K562 (cell line): ENCODE measurements at places on chromosomes 5 and 9. TPM values are rescaled to one million over a fixed set of nuclear protein-coding genes. Genes with fewer than 3 reads are reported as not detected.

GRCh38 chr5:95725071-95725820 lies 5.9 kb upstream of the RHOBTB3 start:
- DNase-seq, result no peak
- H3K36me3 ChIP-seq, result no peaks in the 10 kb centered on the region
- H3K4me1 ChIP-seq, result peaks cover 64% of the 10 kb centered on the region
- peak overlapping the region; percentile 85 for H3K27ac ChIP-seq
- H3K4me3 ChIP-seq, result no peak overlapping the region
- no peaks in the 10 kb centered on the region for H3K27me3 ChIP-seq

- no peak for DNase-seq
- H3K4me1 ChIP-seq, result no peaks in the 10 kb centered on the region
- no peak overlapping the region for H3K4me3 ChIP-seq
- peaks cover 17% of the 10 kb centered on the region; the same call in 1 of the 3 replicates for H3K36me3 ChIP-seq
- H3K27ac ChIP-seq, result no peak overlapping the region
Measured at GRCh38 chr5:134127376-134127861, 12.9 kb downstream of the TCF7 start.

- H3K27me3 ChIP-seq, result no peaks in the 10 kb centered on the region
- no peak overlapping the region for H3K4me3 ChIP-seq
- no peak overlapping the region for H3K27ac ChIP-seq
- no peaks in the 10 kb centered on the region for H3K36me3 ChIP-seq
- no peak for DNase-seq
Measured at GRCh38 chr9:5549658-5550650, 39.6 kb downstream of the PDCD1LG2 start.

- DNase-seq, result no peak
- H3K27me3 ChIP-seq, result peaks cover 7% of the 10 kb centered on the region; the same call in 2 of the 3 replicates
- peaks cover 21% of the 10 kb centered on the region for H3K4me1 ChIP-seq
- no peak overlapping the region for H3K27ac ChIP-seq
- no peak overlapping the region for H3K4me3 ChIP-seq
Measured at GRCh38 chr9:138020795-138021182, 143.2 kb downstream of the CACNA1B start.

GRCh38 chr9:115413766-115414382 lies 295.9 kb upstream of the TNC start:
- H3K27me3 ChIP-seq, result no peaks in the 10 kb centered on the region
- H3K4me3 ChIP-seq, result no peak overlapping the region
- H3K4me1 ChIP-seq, result no peaks in the 10 kb centered on the region
- DNase-seq, result no peak

DNA sequence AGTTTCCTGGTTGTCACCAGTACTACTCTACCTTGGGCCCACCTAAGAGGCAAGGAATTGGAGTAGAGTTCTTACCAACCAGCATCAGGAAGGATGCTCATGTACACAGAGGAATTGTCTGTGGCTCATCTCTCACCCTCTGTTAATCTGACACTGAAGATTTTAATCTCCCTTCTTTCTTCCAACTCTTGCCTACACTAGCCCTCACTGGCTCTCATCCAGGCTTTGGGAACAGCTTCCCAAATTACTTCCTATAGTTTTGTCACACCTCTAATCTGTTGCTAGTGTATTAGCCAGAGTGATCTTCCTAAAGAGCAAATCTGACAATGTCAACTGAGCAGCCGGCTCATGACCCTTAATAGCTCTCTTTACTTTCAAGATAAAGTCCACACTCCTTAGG lies 218.7 kb upstream of the TRIM32 start:
- no peak for DNase-seq
- no peak overlapping the region for H3K4me3 ChIP-seq
- no peaks in the 10 kb centered on the region for H3K27me3 ChIP-seq
- no peaks in the 10 kb centered on the region for H3K36me3 ChIP-seq

DNA sequence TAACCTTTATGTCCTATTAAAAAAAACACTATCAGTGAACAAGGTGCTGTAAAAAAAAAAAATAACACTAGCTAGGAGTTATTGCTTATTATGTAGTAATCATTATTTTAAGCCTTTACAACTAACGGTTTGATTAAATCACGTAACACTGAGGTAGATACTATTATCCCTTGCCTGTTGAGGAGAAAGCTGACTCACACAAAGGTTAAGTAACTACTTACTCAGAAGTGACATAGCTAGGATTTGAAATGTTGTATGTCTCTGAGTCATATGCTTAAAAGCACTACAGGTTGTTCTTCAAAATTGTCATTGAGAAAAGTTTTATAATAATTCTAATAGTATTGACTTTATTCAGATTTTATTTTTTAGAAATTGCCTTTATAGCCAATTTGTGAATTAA lies 8.8 kb downstream of the TENT2 start:
- H3K27me3 ChIP-seq, result no peaks in the 10 kb centered on the region
- H3K36me3 ChIP-seq, result peaks cover 88% of the 10 kb centered on the region
- H3K4me3 ChIP-seq, result no peak overlapping the region
- DNase-seq, result no peak
- no peaks in the 10 kb centered on the region for H3K4me1 ChIP-seq

- H3K27ac ChIP-seq, result no peak overlapping the region
- no peaks in the 10 kb centered on the region; the same call in 2 of the 3 replicates for H3K4me1 ChIP-seq
- H3K36me3 ChIP-seq, result no peaks in the 10 kb centered on the region
- H3K4me3 ChIP-seq, result no peak overlapping the region
Measured at GRCh38 chr9:91060520-91061343, 259.1 kb downstream of the SYK start.

- H3K4me1 ChIP-seq, result no peaks in the 10 kb centered on the region
- no peaks in the 10 kb centered on the region for H3K27me3 ChIP-seq
- no peak overlapping the region for H3K4me3 ChIP-seq
- no peak overlapping the region for H3K27ac ChIP-seq
- no peaks in the 10 kb centered on the region for H3K36me3 ChIP-seq
Measured at GRCh38 chr5:157892974-157893373, 34.0 kb upstream of the CLINT1 start.

DNA sequence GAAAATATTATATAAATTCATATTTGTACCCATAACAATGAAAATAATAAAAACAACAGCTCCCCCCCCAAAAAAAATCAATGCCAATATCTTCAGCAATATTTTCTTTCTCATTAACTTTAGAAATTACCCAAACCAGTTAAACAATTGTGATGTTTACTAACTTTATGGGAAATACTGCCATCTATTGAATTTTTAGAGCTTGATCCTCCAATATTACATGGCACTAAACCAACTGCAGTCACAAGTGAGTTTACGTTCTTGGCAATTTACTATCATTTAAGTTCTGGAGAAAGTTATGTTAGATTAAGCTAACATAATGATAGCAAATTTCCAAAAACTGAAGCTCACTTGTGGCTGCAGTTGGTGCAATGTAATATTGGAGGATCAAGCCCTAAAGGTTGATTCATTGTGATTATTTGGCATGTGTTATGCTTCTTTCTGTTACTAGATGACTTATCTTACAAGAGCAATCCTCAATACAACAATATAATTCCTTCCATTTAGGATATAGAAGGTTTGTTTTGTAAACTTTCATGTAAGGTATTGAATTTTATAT lies 379.5 kb downstream of the CDH18 start:
- no peak overlapping the region for H3K27ac ChIP-seq
- H3K27me3 ChIP-seq, result no peaks in the 10 kb centered on the region
- no peaks in the 10 kb centered on the region for H3K4me1 ChIP-seq

The KCNMB1 gene
- polyA plus RNA-seq, result not detected in 2 replicates

The BTNL8 gene
- polyA plus RNA-seq, result 0.22 TPM in 1 of 2 replicates, not detected in the other

The PCDHB10 gene
- not detected in 2 replicates for polyA plus RNA-seq

The AHRR gene
- polyA plus RNA-seq, result 0.89 and 1.8 TPM in 2 replicates

The C9orf78 gene
- 228 and 240 TPM in 2 replicates for polyA plus RNA-seq

The MARCOL gene
- polyA plus RNA-seq, result not detected in 2 replicates

The RANBP3L gene
- polyA plus RNA-seq, result not detected in 2 replicates

The FOXD4L6 gene
- not detected in 2 replicates for polyA plus RNA-seq

The RAPGEF1 gene
- polyA plus RNA-seq, result 23.2 and 27.9 TPM in 2 replicates

The CDH6 gene
- polyA plus RNA-seq, result not detected in 2 replicates

The INSL4 gene
- polyA plus RNA-seq, result not detected in 2 replicates

The GPR151 gene
- not detected in 2 replicates for polyA plus RNA-seq

The ATP10B gene
- not detected in 2 replicates for polyA plus RNA-seq

The PCDHGB3 gene
- 0.09 and 0.15 TPM in 2 replicates for polyA plus RNA-seq

The IL5 gene
- polyA plus RNA-seq, result 0.15 and 0.44 TPM in 2 replicates
